ENCODE measurements at places on chromosomes 4 and X. TPM values are rescaled to one million over a fixed set of nuclear protein-coding genes. Genes with fewer than 3 reads are reported as not detected.
A peak's percentile ranks its signal among the peaks of the same experiment; 100 is the strongest.

Gene GABRG1
- not detected for total RNA-seq

Gene CYLC1
- not detected for total RNA-seq

DNA sequence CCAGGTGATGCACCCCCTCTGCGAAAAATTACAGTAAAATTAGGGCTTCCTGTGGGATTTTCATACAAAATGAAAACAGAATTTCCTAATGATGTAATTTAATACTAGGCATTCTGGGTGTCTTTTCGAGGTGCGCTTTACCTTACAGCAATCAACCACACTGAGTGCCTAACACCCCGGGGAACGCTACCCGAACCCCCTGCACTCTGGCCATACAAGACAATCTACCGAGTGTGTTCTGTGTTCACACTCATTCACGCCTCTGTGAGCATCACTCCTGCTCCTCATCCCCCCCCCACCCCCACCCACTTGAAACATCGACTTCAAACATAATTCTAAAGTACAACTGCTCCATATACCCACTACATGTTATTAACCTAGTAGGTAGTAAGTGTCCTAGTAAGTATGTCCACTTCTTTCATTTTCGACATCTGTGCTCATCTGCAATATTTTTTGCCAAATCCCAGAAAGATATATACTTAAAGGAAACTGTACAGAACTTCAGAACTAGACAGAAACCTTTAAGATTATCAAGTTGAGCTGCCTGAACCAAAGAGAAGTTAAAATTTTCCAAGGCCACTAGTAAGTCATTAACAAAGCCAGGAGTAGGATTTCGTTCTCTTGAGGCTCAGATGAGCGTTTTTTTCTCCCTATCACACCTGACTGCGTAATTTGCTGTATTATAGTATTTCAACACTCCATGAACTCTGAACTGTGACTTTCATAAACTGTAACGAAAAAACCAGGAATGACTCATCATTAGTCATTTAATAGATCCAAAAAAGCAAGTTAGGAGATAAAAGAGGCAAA lies 80.0 kb downstream of the FAT1 start:
- DNase-seq: peak; percentile 81

- DNase-seq: no peak
These were observed 8.5 kb upstream of the LHFPL1 start for GRCh38 chrX:112688242-112688641.

DNA sequence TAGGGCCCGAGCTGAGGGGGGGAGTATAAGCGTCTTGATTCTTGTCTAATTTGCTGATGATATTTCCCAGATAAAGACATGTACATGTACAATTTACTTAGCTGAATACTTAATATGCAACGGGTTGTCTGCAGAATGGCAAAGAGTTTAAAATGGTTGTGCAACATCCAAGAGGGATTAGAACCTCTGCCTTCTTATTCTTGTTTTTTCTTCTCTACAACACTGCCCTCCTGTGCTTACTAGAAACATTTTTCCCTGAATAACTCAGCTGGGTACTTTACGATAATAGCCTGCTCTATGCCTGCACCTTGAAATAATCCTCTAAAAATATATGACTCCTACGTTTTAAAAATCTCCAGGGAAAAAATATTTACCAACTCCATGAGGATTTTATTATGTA lies 41.8 kb downstream of the INTS12 start:
- DNase-seq: peak; percentile 59

DNA sequence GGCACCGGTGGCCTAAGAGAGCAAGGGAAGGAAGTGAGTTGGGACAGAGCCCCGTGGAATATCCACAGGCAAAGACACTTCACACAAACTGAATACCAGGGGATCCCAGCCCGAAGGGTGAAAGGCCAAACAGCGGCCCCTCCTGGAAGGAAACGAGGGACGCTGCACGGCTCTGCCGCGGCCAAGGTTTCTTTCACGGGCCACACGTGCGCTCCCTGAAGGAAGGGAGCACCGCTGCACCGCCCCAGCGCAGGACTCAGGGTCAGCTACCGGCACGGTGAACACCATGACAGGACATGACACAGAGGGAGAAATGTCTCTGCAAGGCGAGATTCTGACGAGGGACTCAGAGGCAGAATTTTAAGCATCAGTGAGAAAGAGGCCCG lies 31.5 kb upstream of the GTPBP6 start:
- no peak for DNase-seq

GRCh38 chr4:31236020-31236638 lies 516.0 kb downstream of the PCDH7 start:
- DNase-seq: no peak

GRCh38 chrX:139844163-139844562 lies 88.7 kb downstream of the ATP11C start:
- DNase-seq: no peak

Gene NSUN7
- total RNA-seq: not detected

Gene XK
- 0.13 TPM for total RNA-seq

Gene F9
- total RNA-seq: not detected

Gene NHSL2
- 0.23 TPM for total RNA-seq

- no peak for DNase-seq
These were observed 88.2 kb downstream of the SCD5 start for GRCh38 chr4:82710197-82710929.

DNA sequence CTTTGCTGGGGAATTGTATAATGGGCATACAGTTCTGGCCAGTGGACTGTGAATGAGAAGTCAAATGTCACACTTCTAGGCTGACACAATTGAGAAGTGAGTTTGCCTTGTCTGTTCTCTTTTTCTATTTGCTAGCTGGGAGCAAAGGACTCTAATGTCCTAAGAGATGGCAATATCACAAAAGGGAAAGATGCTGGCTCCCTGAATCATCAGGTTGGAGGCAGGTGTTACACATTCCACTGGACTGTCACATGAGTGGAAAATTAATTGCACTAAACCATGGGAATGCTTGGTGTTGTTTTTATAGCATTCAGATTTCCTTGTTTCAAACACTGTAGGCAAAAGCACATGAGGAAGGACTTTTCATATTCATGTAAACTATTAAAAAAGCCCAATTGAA lies 388.3 kb downstream of the ADAM29 start:
- peak; percentile 29 for DNase-seq

GRCh38 chrX:10157032-10157341 lies 212 bp downstream of the CLCN4 start:
- DNase-seq: no peak

GRCh38 chr4:32129967-32130366 lies 1409.8 kb downstream of the PCDH7 start:
- DNase-seq: no peak

GRCh38 chr4:47914926-47915237 lies 499 bp upstream of the NFXL1 start:
- DNase-seq: no peak

DNA sequence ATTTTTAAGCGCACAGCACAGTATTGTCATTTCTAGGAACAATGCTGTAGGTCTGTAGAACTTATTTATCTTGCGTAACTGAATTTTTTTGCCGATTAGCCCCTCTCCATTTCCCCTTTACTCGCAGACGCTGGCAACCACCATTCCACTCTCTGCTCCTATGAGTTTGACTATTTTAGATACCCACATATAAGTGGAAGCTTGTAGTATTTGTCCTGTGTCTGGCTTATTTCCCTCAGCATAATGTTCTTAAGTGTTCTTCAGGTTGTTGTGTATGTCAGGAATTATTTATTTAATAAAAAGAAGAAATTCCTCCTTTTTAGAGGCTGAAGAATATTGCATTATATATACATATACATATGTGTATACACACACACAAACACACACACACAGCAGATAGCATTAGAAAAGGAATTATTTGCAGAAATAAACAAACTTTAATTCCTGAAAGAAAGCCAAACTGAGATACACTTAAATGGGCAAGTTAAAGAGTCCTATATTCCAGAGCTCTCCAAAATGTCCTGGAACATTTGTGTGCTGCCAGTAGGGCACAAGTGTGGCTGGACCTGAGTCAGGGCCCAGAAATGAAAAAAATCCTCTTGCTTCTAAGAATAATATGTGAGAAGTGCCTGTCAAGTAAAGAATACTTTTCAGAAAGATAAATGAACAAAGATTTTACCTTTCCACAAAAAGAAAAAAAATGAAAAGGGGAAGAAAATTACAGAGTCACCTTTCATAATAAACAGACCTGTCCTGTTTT lies 4.5 kb upstream of the ZNF330 start:
- DNase-seq: no peak

Gene WDR17
- total RNA-seq: 0.11 TPM

DNA sequence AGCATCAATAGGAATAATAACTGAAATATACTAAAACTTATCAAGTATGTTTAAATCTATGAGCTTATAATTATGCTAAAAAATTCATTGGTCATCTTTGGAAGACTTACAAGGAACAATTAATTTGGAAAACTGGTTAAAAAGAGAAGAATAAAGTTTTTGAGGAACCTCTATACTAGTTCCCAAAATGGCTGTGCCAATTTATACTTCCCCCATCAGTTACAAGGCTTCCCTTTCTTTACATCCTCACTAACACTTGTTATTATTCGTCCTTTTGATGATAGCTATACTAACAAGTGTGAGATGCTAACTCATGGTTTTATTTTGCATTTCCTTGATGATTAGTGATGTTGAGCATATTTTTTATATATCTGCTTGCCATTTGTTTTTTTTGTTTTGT lies 17.1 kb downstream of the OGT start:
- no peak for DNase-seq

Gene EOLA1
- 8.7 TPM for total RNA-seq

- no peak for DNase-seq
These were observed 1027.0 kb downstream of the ARAP2 start for GRCh38 chr4:35217331-35217730.

Gene SMIM31
- not detected for total RNA-seq

DNA sequence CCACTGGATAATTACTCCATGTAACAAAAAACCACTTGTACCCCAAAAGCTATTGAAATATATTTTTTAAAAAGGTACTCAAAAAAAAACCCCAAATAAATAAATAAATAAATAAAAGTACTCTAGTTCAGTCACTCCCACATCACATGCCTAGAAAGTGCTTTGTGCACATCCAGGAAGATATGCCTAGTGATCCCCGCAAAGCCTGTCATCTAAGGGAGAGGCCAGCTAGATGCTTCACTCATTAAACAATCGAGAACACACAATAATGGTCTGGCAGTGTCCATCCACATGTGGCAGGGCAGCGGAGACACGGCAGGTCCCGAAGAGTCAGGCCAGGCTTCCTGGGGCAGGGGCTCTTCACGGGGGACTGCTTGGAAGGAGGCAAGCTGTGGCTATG lies 47.6 kb downstream of the RAB33B start:
- no peak for DNase-seq

DNA sequence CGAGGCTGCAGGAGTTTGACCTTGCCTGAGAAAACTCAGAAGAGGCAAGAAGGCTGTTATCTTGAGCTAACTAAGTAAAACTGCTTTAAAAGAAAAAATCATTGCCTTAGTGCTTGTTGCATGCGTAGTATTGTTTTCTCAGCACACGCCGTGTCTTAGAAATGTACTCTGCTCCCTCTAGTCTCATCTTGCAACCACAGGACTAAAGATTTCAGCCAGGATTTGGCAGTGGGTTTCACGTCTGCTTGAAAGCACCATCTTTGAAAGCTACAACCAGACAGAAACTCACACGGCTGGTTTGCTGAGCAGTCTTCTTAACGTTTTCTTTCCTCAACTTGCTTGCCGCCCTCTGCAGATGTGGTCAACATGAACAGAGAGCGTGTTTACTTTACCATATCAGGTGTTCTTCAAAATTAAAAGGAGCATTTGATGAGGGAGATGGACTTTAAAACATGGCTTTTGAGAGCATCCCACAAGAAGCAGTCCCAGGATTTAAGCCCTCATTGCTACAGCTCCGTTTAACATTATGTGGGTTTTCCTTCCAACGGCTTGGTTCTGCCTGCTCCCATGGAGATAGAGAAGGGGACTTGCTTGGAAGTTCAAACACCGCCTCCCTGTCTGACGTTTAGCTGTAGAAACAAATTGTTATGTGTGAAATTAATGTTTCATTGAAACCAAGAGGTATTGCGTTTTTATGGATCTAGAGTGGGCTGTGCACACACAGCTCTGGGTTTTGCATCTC lies 3.4 kb downstream of the SORCS2 start:
- peak; percentile 26 for DNase-seq

DNA sequence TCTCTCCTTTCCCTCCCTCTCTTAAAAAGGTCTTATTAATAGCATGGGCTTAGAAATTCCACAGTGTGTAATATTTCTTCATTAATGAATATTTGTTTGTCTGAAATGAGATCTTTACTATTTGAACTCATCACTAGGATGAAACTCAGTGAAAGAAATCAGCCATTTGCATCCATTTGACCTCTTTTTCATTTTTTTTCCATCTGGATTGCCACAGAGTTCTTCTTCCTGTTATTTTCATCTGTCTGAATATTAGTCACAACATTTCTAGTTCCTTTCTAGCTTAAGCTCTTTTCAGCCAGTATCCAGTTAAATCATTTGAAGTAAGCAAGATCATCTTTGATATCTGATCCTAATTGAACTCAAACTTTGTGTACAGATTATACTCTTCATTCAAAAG lies 69.2 kb upstream of the PLS3 start:
- peak; percentile 38 for DNase-seq

- no peak for DNase-seq
These were observed 17.5 kb upstream of the SH3KBP1 start for GRCh38 chrX:19904778-19905367.

DNA sequence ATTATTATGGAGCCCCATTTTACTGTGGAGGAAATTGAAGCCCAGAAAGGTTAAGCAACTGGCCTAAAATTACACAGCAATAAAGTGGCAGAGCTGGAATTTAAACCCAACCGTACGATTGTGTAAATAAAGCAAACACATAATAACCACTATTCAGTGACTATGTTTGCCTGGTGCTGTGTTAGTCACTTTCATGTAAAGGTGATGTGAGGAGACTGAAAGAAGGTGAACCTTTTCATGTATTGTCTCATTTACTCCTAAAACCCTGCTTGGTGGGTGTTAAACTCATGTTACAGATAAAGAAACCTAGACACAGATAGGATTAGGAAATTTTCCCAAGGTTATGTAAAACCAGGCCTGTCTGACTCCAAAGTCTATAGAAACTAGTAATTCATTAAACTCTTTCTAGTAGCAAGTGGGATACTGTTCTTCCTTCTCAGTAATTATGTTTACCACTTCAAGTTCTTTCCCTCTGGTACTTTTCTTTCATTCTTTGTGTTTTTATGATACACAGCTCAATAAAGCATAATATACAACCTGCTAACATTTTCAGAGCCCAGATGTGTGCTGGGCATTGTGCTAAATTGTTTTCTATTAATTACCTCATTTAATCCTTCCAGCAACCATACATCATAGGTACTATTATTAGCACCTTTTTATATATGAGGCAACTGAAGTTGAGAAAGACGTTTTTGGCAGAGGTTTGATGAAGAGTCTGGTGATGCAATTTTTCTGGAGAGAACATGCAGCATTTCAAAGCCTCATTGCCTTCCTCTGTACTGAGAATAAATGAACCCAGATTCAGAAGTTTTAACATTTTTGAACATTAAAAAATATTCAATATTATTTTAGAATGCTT lies 202.7 kb downstream of the SPRY1 start:
- peak; percentile 24 for DNase-seq

DNA sequence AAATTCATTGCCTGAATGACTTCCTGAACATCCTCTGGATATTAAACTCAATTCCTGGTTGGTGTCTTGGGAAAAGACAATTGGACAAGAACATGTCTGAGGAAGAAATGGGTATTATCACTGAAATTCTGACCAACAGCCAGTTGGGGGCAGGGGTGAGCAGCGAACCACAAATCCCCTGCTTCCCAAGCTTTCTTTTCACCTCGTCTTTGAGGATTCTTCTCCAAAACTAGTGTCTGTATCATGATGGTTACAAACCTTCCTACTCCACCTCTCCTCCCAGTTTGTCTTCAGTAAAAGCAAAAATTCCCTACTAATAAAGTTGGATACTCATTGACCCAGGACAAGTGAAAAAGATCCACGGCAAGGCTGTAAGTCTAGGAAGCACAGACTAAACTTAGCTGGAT lies 48.3 kb upstream of the WDR1 start:
- DNase-seq: peak; percentile 15
